Left renal cortex interstitium (tissue), 4 donors: ENCODE measurements at places on chromosomes 1 and 21.

DNA sequence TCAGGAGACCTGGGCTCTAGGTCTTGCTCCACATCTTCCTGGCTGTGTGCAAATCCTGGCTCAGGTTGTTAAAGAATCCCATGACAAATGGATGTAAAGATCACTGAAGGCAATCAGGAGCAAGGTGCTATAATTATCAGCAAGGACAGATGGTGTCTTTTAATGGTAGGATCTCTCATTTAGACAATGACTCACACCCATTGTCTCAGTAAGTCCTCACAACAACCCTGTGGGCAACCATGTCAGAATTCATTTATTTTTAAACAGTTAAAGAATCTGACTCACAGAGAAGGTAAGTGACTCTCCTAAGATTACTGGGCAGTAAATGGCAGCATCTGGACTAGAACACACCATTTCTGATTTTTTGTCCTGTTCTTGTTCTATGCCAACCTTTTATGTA, 32.8 kb downstream of the RNASEL start:
- DNase-seq: no peak

- DNase-seq: no peak
Measured at GRCh38 chr1:166933633-166934032, 41.7 kb downstream of the ILDR2 start.

GRCh38 chr1:39973503-39974135, 18.7 kb downstream of the MFSD2A start:
- no peak for DNase-seq

GRCh38 chr1:185338719-185339622, 21.9 kb upstream of the IVNS1ABP start:
- no peak for DNase-seq
